Mucosa of descending colon (tissue), 3 donors: ENCODE measurements at places on chromosomes 13 and 19. TPM values are rescaled to one million over a fixed set of nuclear protein-coding genes. Genes with fewer than 3 reads are reported as not detected.

- DNase-seq = no peak
Measured at GRCh38 chr19:19213426-19214158, 1.8 kb downstream of the NCAN start.

- DNase-seq = peak; percentile 93
Measured at GRCh38 chr19:18388100-18388959, 2.4 kb downstream of the GDF15 start.

DNA sequence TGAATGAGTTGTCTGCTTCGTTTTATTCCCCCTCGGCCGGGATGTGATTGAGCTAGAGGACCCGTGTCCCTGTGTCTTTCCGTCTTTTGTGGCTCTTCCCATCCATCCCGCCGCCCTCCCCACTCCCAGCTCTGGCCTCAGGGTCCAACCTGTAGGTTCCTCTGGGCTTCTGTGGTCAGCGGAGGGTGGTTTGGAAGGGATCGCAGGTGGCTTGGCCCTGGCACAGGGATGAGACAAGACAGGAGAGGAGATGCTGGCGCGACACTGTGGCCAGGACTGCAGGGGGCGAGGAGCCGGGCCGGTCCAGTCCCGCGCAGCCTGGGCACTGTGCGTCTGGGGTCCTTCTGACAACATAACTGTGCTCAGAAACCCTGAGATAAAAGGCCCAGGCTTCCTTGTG, 2.0 kb downstream of the EVI5L start:
- no peak for DNase-seq

DNA sequence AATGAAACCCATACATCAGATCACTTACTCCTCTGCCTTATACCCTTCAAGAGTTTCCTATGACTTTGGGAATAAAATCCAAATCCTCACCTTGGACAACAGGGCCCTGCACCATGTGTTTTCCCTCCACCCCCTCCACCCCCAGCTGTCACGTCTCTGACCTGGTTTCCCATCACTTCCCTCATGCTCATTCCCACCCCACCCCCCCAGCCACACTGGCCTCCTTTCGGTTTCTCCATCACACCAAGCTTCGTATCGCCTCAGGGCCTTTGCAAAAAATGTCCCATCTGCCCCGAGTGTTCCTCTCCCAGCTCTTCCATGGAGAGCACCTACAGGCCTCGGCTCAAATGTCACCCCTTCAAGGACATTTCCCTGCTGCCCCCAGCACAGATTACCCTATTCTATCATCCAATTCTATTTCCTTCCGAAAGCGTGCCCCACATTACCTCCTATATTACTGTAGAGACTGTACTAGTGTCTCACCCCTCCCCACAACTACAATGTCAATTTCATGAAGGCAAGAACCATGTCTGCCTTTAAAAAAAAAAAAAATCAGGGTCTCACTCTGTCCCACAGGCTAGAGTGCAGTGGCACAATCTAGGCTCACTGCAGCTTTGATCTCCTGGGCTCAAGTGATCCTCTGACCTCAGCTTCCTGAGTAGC, 16.8 kb upstream of the FFAR2 start:
- no peak for DNase-seq

The RNF225 gene
- not detected for total RNA-seq

- DNase-seq = no peak
Measured at GRCh38 chr19:347946-348861, 3.6 kb upstream of the MIER2 start.

- DNase-seq = no peak
Measured at GRCh38 chr19:13025819-13026456, 30.7 kb downstream of the NFIX start.

The CLEC4G gene
- 1.3 TPM for total RNA-seq

DNA sequence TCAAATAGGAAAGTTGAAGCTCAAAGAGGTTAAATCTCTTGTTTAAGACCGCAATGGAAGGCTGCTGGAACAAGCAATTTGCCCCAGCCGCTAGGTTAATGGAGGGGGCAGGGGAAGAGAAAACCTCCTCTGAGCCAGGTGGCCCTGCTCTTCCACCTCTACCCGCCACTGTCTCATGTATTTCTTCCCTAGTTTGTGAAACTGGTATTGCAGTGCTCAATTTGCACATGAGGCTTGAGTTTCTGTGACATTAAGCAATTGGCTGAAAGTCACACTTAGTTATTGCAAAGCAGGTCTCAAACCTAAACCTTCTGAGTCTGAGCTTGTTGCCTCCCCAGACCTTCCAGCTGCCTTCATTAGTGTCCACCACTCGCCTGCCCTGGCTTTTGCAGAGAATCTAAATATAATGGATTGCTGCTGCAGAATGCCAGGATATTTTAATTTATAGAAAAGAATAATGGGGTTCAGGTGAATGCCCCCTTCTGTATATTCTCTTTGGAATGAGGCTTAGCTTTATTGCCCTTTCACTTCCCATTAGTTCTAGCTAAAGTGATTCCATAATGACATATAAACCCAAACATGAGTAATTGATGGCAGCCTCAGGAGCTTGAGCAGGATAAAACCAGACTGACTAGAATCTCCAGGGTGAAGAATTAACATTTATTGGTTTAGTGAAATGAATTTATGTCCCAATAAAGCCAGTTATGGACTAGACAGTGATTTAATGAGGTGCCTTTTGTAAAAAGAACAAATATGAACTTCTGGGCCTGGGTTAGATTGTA, 27.0 kb upstream of the OLFM4 start:
- no peak for DNase-seq

The C5AR1 gene
- total RNA-seq = 13.5 TPM

GRCh38 chr19:30457484-30457883, 85.3 kb downstream of the ZNF536 start:
- DNase-seq = no peak

The CARM1 gene
- total RNA-seq = 49.7 TPM

DNA sequence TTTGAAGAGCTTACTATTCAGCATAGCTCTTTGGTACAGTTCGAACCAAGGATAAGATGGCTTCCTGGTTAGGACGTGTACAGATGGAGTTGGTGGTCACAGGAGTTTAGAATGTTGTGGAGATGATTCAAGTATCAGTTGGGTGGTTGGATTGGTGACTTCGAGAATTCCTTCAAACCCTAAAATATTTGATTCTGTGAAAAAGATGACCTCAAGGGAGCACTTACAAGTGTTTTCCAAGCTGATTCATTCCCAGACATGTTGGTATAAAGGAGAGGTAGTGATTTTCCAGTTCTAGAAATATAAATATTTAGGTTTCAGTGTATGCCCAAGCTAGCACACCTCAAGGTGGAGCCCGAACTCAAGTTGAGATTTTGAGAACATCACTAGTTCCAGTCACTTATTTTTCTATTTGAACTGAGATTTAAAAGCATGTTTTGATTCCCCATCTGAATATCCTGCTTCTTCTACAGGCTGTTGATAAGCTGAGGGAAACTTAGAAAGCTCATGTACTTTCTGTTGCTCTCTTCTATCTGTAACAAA, 306.1 kb downstream of the DCT start:
- DNase-seq = no peak

DNA sequence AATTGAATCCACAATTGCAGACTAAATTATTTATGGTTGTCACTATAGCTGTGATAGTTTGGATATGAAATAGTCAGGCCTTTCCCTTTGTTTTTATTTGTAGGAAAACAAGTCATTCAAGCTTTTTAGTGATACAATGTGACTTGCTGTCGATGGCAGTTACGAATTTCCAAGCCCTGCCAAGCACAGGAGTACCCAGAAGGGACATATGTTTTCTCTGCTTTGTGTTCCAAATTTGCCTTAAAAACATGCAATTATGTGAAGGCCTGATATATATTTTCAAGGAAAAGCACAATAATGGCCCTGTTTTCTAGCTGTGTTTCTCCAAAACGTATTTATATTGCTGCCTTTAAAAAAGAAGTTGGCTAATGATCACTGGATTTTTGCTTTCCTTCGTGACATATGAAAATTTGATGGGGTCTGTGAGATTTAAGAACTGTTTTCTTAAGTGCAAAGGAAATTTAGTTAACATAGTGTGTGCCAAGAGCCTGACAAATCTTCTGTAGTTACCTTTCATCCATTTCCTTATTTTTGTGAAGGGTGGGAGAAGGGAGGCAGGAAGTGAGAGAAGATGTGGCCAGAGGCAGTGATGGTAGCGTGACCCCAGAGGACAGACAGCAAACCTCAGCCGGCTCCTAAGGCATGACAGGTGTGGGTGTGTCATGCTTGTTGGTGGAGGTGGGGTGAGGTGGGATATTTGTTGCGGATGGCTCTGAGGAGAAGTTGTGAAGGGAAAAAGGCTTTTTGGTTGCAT, 79.6 kb downstream of the TEX26 start:
- DNase-seq = no peak

The EDNRB gene
- 11.0 TPM for total RNA-seq

DNA sequence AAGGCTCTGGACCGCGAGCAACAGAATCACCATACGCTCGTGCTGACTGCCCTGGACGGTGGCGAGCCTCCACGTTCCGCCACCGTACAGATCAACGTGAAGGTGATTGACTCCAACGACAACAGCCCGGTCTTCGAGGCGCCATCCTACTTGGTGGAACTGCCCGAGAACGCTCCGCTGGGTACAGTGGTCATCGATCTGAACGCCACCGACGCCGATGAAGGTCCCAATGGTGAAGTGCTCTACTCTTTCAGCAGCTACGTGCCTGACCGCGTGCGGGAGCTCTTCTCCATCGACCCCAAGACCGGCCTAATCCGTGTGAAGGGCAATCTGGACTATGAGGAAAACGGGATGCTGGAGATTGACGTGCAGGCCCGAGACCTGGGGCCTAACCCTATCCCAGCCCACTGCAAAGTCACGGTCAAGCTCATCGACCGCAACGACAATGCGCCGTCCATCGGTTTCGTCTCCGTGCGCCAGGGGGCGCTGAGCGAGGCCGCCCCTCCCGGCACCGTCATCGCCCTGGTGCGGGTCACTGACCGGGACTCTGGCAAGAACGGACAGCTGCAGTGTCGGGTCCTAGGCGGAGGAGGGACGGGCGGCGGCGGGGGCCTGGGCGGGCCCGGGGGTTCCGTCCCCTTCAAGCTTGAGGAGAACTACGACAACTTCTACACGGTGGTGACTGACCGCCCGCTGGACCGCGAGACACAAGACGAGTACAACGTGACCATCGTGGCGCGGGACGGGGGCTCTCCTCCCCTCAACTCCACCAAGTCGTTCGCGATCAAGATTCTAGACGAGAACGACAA, 1.8 kb downstream of the PCDH17 start:
- DNase-seq = no peak

The C13orf46 gene
- 1.8 TPM for total RNA-seq

The PODNL1 gene
- 1.7 TPM for total RNA-seq

The USPL1 gene
- 10.9 TPM for total RNA-seq

GRCh38 chr13:21674490-21675009, 3.7 kb downstream of the FGF9 start:
- DNase-seq = no peak

DNA sequence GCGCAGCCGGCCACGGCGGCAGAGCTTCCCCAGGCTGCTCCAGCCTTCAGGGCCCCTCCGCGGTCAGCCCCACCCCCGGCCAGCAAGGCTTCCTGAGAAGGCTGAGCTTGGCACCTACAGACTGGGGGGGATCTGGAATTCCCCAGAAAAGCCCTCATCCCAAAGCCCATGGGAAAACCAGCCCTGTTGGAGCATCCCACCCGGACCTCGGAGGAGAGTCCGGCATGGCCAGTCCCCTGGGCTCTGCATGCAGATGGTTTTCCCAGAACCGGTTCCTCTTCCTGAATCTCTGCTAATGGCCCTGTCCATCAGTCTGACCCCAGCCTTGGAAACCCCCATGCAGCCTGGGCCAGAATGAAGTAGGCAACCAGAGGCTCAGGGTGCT, 10.3 kb downstream of the RASA3 start:
- DNase-seq = no peak

The CYP4F11 gene
- total RNA-seq = 2.1 TPM

DNA sequence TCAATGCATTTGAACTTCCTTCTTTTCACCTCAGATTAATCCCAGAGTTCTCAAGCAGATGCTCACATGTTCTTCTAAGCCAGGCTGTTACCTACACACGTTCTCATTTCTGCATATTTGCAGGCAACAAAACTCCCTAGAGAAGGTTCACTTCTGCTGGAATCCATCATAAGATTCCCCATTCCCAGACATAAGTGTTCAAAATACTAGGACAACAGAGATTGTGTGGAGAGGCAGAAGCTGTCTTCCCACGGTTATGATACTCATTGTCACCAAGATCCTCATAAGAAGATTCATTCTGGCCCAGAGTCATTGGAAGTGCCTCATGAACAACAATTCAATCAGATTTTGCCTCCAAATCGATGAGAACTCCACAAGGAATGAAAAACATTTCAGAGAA, 931.6 kb upstream of the MIR17HG start:
- DNase-seq = no peak

DNA sequence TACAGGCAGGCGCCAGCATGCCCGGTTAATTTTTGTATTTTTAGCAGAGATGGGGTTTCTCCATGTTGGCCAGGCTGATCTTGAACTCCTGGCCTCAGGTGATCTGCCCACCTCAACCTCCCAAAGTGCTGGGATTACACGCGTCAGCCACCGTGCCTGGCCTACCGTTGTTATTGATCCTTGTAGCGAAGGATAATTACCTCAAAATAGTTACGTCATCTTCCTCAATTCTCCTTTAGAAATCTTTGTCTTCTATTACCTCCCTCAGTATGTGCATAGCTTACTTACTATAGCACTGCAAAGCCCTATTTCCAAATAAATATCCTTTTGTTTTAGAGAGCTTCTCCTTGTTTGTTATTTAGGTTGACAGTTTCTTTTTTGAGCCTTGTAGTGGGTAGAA, 9.4 kb upstream of the TLE6 start:
- DNase-seq = no peak

GRCh38 chr19:15249972-15250639, 17.9 kb upstream of the EPHX3 start:
- no peak for DNase-seq

DNA sequence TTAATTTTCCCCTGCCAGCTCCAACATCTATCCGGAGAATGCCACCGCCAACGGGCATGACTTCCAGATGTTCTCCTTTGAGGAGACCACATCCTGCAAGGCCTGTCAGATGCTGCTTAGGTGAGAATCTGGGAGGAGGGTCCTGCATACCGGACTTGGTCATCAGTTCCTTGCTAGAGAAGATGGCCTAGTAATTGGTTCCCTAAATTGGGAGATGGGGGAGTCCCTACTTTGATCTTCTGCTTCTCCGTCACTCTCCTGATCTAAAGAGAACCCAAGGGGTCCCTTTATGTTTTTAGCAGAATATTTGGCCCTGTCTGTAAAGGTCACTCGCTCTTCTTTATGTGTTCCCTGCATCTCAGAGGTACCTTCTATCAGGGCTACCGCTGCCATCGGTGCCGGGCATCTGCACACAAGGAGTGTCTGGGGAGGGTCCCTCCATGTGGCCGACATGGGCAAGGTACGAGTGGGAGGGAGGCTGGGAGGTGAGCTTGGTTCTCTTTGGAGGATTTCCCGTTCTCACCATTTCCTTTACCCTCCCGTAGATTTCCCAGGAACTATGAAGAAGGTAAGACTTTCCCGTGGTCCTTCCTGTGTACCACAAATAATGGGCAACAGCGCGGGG, 54.1 kb upstream of the ADGRE1 start:
- no peak for DNase-seq

DNA sequence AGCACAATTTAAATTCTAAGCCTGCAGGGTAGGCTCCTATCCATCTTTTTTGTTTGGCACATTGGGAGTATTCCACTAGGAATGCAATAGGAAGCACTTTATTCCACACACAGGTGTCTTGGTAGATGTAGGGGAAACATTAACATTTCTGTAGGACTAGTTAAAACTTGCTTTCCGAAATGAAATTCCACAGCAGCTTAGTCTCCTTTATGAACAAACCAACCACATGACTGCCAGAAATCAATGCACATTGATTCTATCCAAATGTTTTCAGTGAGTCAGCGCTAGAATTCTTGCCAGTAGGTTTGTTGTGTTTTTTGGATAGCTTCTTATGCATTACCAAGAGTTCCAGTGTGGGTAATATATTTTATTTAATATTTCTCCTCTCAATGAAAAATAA, 207.9 kb upstream of the CSNK1A1L start:
- no peak for DNase-seq
